ENCODE measurements at places on chromosomes 6 and 20.

DNA sequence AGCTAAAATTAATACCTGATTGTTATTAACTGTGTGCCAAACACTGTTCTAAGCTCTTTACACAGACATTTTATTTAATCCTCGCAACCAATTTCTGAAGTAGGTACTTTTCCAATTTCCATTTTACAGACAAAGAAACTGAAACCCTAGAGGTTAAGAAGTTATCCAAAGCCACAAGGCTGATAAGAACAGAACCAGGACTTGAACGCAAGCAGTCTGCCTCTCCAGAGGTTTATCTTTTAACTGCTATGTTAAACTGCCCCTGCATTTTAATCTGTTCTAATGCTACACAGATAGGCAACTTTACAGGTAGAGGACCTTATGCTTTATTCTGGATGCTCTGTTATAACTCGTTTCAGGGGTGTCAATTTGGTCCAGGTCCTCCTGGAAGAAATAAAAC is 118.2 kb downstream of the SLC16A10 start:
- DNase-seq = no peak

DNA sequence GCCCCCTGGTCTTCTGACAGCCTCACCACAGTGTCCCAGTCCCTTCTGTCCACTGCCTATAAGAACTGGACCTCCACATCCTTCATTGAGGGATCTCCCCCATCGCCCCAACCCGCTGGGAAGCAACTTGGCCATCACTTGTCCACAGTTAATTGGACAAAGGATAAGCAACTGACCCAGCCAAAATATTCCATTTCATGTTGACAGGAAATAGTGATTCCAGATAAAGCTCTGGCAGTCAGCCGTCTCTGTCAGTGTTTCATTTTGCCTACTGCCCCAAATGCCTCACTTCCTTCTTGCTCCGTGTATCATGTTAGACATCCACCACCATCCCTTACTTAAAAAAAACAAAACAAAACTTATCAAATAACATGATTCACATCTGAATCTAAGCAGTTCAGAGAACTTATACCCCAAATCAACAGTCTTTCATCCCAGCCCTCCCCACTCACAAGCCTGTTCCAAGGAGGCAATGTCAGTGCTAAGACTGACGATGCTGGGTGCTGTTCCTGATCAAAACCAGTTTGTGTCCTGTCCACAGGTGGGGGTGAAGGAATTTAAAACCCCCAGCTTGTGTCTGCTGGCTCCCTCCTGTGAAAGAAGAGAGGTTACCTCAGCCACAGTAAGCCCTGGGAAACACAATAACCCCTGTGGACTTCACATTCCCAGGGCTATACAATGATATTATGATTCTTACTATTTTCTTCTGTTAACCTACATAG is 162.5 kb downstream of the WDR27 start:
- no peak for DNase-seq

- DNase-seq = no peak
These were observed 6.1 kb downstream of the MMP24 start for GRCh38 chr20:35232575-35232974.

DNA sequence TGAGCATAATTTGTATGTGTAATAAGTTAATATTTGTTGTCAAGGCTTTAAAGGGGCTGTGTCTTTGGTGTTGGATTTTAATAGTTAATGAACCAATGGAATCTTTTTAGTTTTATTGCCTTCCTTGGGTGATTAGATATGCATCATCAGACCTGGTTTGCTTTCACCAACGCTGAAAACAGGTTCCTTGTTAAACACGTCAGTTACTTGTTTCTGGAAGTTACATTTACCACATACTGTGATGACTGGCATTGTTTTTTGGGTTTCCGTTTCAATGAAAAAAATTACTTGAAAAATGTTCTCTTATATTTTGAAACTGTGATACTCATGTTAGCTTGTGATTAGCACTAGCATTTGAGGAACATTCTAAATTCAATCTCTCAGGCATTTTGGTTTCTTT is 58.6 kb upstream of the RNF144B start:
- no peak for DNase-seq

DNA sequence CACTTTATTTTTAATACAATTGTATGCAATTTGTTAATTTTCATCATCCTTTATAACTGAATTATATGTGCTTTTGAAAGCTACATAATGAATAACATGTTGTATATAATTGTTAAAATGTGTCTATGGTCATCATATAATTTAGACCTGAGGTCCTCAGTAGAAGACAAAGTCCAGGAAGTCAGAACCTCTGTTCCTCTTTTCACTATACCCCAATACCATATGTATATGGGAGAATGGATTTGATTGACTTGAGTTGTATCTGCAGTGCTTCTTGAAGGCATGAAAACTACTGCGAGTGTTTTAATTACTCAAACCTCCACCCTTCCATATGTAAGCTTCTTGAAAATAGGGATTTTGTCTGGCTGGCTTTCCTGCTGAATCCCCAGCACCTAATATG is 140.7 kb upstream of the NEDD9 start:
- DNase-seq = no peak

- DNase-seq = peak; percentile 17
These were observed 1.4 kb downstream of the QKI start for GRCh38 chr6:163415620-163416556.

All from stimulated activated CD4-positive, alpha-beta T cell treated with anti-CD3 and anti-CD28 coated beads, Interleukin-12 subunit alpha, Interleukin-12 subunit beta, amount 100 ng/mL, for 4 hours (primary cell).